ENCODE measurements at places on chromosomes 12 and 14.

- peak; percentile 77 for DNase-seq
Observed at GRCh38 chr12:122980183-122981035, at the start of gene ARL6IP4. Gene ARL6IP4 (plus strand): TSS chr12:122980681. CDS start chr12:122981140, 459 bp downstream.

- DNase-seq: no peak
Observed at GRCh38 chr14:29316936-29317335, 550.3 kb downstream of the FOXG1 start.

GRCh38 chr14:63933110-63933509 lies 80.3 kb downstream of the SYNE2 start:
- DNase-seq: no peak

GRCh38 chr14:90518941-90519256 lies 122.1 kb downstream of the CALM1 start:
- DNase-seq: no peak

GRCh38 chr14:104724407-104724980 lies 465 bp downstream of the ADSS1 start:
- no peak for DNase-seq

GRCh38 chr14:93884950-93885349 lies 42.2 kb upstream of the FAM181A start:
- DNase-seq: no peak

GRCh38 chr12:128079-128478 lies 61.5 kb downstream of the IQSEC3 start:
- no peak for DNase-seq

DNA sequence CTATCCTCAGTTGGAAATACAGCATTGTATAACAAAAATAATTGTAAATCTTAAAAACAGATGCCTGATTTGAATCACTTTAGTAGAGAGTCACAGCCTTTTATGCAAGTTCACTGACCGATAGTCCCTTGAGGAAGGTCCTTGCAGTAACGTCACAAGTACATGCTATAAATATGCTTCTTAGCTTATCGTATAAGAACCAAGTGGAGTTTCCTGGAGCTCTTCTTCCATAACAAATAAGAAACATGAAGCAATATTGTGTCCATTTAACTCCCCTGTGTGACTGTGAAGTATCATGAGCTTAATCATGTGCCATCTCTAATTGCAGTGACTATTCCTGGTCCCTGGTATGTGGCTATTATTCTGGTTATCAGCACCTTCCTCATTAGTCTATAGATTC lies 107.9 kb downstream of the SLC38A4 start:
- no peak for DNase-seq

GRCh38 chr12:92519284-92519683 lies 183.5 kb upstream of the PLEKHG7 start:
- DNase-seq: no peak

DNA sequence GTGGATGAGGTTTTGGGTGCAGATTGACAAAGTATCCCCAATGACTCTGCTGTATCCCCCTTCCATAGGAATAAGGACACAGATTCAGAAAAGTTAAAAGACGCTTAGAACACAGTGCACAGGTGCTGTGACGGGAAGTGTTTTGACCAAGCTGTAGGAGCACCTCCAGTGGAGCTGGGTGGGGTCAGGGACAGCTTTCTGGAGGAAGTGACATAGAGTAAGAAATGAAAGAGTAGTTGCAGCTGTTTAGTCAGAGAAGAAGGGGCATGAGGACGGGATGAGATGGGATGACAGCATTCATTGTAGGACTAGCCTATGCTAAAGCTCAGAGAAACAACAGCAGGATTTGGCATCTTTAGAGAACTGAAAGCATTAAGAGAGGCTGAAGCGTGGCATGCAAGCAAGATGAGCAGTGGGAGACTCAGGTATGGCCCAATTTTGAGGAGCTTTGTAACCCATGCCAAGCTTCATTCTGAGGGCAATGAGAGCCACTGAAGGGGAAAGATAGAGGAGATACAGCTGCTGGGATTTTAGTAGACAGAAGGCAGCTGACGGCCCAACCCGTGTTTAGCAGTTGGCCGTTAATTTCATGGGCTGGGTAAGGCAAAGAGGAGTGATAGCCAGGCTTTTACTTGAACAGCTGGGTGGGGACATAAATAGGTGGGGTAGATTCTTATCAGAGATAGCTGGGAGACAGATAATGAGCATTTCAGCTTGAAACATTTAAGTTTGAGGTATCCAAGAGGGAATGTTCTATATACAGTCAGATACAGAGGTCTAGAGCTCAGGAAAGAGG lies 131.8 kb upstream of the KRAS start:
- no peak for DNase-seq

GRCh38 chr14:104520620-104521410 lies 58.7 kb upstream of the C14orf180 start:
- DNase-seq: no peak

All from right lobe of liver (tissue), 6 donors.